Stimulated activated CD4-positive, alpha-beta T cell treated with anti-CD3 and anti-CD28 coated beads, Interleukin-1b, Interleukin-23, amount 100 ng/mL, for 1 hour (primary cell): ENCODE measurements at places on chromosomes 12 and 14.

DNA sequence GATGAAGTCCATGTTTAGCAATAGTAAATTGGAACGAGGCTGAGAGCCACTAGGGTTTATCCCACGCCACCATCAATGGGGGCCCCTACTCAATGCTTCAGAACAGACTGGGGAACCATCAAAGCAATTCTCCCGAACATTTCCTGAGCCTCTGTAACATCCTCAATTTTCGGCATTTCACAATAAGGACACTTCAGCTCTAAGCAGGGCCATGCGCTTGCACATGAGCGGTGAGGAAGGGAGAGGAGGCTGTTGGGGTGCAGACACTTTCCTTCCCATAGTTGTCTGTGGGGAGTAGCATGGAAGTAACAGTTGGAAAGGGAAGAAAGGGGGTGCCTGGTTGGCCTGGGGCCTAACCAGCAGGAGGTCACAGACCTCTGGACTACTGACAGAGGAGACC is 129.9 kb upstream of the PRMT8 start:
- no peak for DNase-seq

DNA sequence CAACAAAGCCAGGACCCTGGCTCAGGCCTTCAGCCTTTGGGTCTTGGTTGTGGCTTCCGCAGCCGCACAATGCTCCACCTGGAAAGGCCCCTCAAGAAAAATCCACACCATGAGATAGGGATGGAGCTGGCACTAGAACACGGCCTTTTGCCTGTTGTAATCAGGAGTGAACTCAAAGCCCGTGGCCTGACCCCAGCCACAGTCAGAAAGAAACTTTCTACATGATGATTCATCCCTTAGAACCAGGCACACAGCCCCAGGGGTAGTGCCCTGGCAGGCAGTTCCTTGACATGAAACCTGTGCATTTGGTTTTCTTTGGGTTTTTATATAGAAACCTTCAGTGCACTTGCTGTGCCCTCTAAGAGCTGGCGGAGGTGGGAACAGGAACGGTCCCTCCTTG is 5.1 kb downstream of the CLMN start:
- no peak for DNase-seq

DNA sequence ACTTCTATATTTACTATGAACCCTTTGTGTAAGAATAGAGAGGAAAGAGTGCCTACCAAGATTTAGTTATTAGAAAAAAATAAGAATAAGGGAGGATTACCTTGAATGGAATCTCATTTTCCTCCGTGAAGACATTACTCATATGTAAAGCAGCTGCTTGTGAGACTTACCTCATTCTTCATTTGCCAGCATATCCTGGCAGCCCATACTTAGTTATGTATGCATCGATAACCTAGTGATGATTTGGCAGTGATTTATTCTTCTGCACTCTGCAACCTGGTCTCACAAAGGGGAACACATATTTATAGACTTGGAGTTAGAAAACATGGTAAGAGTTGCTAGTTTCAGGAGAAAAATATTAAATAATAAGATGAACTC is 56.8 kb downstream of the LRFN5 start:
- DNase-seq, result no peak

- DNase-seq, result no peak
These were observed 18.0 kb downstream of the GALNT6 start for GRCh38 chr12:51373187-51373586.

DNA sequence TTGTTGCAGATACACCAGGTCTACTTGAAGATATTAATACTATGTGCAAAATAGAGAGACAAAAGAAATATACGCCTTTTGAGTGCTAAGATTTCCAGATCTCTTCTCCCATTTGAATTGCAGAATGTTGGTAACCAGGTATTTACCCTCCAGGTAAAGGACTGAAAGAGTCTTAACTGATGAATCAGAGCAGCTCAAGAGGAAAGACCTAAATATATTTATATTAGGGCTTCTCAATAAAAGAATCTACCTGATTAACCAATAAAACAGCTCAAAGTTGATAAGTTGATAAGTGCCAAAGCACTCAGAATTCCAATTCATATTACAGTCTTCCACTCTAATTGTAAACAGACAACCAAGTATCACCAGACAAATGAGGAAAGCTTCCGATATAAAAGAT is 59.2 kb downstream of the ZNF641 start:
- no peak for DNase-seq

DNA sequence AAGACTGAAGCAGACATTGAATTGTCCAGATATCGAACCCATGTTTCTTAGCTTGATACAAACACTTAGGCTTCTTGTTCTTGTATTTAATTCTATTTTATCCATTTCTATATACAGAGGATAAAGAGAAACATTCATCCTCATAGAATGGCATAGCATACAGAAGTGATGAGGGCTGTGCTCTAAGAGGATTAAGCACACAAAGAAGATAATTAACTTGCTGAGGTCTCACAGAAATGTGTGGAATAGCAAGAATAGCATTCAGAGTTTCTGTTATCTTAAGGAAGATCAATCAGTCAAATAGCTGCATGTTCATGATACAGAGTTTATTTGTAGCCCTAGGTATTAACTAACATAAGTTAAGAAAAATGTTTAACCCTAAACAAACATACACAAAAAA is 27.3 kb upstream of the STRAP start:
- DNase-seq, result no peak

DNA sequence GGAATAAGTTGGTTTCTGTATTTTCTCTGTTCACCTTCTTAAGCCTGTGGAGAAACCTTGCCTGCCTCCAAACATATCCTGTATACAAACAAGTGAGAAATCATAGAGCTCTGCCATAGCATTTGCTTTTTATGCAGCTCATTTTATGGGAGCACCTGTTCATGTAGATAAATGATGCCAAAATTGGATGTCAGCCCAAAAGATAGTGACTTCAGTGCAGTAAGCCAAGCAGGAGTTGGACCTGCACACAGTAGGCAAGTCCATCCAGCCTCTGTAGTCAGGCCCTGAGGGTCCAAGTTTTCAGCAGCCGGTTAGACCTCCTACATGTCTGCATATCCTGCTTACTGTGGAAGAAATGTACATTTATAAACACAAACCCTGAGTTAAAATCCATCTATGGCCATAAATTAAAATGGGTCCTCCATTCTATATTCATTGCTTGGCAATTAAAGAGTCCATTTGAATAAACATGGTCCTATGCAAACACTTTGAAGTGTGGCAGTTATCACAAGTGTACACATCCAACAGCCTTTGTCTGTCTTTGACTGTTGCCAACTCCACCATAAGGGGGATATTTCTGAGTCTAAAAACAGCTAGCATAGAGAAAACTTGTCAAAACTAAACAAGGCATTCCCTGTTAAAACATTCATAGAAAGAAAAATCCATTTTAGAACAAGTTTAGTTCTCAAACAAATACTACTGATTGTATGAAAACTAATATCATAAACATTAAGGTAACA is 847.8 kb downstream of the RPS29 start:
- DNase-seq, result no peak

DNA sequence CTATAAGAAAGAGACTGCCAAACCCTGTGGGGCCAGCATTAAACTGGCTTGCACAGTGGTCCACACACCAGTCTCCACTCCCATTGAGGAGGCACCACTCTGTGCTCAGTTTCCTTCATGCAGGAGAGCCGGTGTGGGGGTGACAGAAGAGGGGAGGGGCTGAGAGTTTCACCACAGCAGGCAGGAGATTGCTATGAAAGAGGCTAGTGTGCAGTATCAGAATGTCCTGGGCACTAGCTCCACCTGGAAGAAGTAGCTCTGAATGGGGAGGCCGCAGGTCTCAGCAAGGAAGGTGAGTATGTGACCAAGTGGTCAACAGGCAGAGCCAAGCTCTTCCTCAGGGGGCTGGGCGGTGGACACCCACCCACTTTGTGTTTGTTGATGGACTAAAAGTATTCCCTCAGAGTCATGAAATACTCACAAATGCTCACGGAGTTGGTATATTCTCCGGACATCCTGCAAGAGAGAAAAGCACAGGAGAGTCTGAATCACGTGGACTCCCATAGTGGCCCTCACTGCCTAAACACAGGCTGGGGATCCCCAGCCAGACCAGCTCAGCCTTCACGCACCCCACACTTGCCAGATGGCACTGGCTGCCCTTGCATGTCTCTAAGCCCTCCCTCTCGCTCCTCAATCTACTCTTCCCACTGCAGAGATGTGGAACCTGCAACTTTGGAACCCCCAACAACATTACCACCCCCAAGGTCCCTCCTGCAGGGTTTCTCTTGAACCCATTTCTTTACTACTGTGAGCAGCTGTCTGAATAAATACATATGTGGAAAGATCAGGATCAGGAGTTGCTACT is 7.8 kb upstream of the KRT72 start:
- DNase-seq, result no peak

DNA sequence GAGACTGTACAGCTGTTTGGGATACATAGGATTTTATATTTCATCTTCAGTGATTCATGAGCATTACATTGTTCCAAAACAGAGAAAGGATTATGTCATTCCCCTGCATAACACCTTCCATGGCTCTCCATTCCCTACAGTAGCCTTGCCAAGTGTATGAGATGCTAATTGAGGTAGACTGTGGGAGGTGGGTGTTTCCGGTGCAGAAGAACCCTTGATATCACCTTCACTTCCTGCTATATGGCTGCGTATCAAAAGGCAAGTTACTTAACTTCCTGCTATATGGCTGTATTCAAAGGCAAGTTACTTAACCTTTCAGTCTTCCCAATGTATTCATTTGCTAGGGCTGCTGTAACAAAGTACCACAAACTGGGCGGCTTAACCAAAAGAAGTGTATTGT is 11.2 kb downstream of the FAR2 start:
- no peak for DNase-seq

DNA sequence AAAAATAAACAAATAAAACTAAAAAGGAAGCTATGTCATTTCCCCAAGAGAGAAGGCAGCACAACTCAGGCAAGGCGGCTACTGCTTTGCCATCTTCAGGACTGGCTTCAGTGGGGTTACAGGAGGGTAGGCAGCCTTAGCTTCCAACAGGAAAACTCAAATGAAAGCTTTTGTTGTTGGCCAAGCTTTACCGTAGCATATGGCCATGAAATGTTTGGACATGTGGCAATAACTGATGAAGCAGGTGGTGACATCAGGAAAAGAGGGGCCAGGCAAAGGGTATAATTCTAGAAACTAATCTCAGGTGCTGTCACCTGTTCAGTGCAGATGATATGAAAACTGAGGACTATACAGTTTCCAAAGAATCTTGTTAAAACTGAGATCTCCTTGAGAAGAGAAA is 22.8 kb upstream of the NPFF start:
- no peak for DNase-seq

GRCh38 chr14:77032844-77033621 is 4.5 kb upstream of the IRF2BPL start:
- peak; percentile 49 for DNase-seq

GRCh38 chr14:51094282-51094821 is 553 bp downstream of the TRIM9 start:
- no peak for DNase-seq

DNA sequence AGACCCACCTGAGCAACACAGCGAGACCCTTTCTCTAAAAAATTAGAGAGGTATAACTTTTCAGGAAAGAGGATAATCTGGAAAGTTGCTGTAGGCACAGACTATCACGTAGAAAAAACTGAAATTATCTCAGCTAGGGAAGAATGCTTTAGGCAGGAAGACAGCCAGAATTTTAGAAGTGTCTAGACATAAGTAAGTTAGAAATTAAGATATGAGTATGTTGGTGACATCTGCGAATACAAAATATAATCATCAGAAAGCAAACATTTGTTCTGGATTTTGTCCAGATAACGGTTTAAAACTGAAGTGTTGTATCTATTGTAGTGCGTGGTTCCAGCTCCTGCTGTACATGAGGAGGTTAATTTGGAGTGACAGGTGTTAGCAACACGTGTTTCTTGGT is 123.2 kb downstream of the FBXL14 start:
- no peak for DNase-seq

GRCh38 chr12:121532503-121533393 is 48.1 kb downstream of the KDM2B start:
- no peak for DNase-seq

GRCh38 chr14:67221248-67221981 is 19.8 kb upstream of the PALS1 start:
- DNase-seq, result no peak

GRCh38 chr14:79281244-79282152 is 929.8 kb downstream of the DIO2 start:
- DNase-seq, result no peak

- DNase-seq, result no peak
These were observed 132.6 kb upstream of the PLEKHG7 start for GRCh38 chr12:92570056-92570753.

DNA sequence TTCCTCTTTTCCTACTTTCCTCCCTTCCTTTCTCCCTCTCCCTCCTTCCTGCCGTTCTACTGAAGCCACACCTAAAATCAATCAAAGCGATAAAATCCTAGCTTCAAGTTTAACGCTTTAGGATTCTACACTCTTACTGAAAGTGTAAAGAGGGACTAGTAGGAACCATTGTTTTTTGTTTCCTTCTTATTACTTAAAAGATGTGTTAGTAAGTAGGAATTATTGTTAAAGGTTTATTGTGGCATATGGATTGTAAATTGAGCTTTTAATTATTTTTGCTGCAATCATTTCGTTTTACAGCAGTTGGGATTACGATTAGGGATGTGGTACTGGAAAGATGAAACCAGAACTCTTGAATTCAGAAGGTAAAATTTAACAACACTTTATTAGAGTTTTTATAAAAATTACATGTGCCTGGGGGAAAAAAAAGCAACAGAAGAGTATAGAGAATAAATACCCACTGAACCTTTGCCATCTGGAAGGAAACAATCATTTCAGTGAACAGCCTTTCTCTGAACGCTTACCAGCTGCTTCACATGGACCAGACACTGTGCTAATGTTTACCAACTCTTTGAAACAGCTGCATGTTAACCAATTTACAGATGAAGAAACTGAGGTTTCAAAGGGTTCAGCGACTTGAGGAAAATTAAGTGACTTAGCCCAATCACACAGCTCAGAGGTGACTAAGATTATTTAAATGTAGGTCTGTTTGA is 1.0 kb downstream of the PPP1R36 start:
- no peak for DNase-seq

DNA sequence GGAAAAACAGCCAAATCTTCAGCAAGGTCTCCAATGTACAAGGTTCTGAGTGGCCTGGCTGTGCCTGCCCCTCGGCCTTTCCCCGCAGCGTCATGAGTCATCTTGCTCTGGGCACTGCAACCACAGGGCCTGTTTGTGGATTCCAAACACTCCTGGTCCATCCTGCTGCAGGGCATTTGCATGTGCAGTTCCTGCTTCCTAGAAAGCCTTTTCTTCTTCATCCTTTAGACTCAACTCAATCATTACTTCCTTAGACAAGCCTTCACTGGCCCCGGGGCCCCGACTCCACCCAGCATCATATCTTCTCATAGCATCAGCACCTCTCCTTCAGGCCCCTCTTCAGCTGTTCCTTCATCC is 101.8 kb upstream of the EGLN3 start:
- no peak for DNase-seq

GRCh38 chr12:85633491-85633890 is 202.7 kb downstream of the RASSF9 start:
- DNase-seq, result no peak

DNA sequence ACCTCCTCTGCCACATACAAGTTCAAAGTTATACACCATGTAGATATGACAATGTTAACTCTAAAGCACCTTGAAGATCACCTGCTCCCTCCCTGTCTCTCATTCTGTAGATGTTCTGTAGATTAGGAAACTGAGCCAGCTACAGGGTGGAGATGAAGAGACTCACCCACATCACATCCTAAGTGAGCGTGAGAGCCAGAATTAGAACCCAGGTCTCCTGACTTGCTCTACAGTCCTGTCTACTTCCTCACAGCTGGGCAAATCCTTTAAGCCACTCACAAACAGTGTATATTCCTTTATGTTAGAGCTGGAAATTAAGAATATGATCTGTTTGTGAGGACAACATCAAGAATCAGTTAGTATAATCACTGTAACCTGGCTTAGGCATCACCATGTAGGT is 1.8 kb downstream of the APPL2 start:
- no peak for DNase-seq
